ENCODE measurements at places on chromosomes 5 and 9. TPM values are rescaled to one million over a fixed set of nuclear protein-coding genes. Genes with fewer than 3 reads are reported as not detected.
A peak's percentile ranks its signal among the peaks of the same experiment; 100 is the strongest.

DNA sequence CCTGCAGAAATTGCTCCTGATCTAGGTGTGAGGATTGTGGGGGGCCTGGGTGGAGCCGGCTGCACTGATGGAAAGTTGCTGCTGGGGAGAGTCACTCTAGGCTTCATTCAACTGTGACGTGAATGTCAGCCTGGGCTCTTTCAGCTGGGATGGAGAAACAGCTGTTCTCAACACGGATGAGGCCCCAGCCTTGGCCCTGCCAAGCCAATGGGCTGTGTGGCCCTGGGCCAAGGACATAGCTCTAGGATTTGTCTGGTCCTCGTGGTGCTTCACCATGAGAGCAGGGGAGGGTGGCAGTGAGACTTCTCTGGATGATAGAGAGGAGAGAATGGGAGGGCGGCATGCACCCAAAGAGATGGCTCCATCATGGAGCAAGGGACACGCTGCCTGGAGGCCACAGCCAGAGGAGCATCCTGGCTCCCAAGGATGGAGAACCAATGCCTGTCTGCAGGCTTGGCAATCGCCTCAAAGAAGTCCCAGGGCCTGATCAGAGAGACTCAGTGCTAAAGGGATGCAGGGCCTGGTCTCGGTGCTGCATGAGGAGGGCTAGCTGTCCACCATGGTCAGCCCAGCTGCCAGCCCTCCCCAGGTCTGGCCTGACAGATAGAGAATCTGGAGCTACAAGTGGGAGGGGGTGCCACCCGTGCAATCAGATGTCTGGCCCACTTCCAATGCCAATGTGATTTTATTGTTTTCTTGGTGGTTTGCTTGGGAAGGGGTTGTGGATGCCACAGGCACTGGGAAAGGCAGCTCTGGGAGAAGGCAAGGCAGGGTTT is 141.0 kb downstream of the GADD45G start:
- no peak for DNase-seq

DNA sequence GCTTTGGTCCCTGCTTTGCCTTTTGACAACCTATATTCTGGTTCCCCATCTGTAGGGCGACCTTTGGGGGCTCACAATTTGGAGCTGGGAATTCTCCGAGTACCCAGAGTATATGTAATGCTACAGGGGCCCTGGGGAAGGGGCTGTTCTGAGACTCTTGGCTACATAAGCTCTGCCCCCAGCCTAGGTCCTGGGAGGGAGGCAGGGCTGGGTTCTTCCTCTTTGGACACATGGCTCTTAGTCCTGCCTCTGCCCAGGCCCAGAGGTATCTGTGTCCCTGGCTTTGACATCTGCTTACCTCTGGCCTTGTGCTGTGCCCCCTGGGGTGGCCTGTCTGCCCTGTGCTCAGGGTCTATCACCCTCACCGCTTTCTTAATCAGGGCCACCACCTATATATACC is 181.6 kb downstream of the CACNA1B start:
- DNase-seq = no peak

DNA sequence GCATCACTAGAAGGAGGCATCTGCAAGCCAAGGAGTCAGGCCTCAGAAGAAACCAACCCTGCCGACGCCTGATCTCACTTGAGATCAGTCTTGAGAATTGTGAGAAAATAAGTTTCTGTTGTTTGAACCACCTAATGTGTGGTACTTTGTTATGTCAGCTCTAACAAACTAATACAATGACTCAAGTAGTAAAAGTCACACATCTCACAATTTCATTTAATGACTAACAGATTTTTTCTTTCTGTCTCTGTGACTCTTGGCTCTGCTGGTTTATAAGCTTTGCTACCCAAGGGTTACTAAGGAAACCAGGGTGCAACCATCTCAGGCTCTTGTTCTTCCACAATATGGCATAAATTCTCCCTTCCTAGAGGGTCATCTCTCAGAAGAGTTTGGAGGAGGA is 315.8 kb upstream of the GRAMD2B start:
- no peak for DNase-seq

DNA sequence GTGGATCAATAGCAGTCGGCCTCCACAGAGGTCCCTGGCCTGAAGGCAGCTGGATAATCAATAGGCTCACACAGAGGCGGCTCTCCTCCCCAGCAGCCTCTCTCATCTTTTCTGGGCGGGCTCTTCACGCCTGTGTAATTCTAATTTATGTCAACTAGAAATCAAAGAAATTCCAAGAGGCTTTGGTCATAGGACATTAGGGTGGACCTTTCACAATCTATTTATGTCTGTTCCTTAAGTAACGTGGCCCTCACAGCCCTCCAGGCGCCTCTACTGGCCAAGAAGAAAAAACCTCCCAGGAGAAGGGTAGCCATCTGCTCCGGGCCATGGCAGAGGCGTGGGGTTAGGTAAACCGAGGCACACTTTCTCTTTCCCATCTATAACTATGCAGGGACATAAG is 205.1 kb upstream of the EFNA5 start:
- DNase-seq = peak; percentile 28

Gene PCDHA4
- polyA plus RNA-seq = 0.46 TPM

DNA sequence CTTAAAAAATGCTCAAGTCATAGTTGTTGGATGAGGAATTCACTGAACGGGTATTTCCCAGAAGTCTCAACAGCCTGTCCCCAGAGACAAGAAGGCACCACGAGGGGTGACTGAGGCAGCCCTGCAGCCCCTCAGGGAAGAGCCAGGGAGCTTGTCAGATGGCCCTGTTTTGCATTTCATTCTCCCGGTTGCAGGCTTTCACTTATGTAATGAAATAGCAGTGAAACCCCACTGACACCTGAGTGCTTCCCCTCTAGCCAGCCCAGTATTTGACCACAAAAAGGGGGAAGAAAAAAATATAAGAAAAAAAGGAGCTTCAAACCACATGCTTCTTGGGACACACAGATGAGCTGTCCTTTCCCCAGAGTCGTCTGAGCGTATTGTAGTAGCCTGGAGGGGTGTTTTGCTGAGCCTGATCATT is 75.3 kb upstream of the IL12B start:
- DNase-seq = no peak

DNA sequence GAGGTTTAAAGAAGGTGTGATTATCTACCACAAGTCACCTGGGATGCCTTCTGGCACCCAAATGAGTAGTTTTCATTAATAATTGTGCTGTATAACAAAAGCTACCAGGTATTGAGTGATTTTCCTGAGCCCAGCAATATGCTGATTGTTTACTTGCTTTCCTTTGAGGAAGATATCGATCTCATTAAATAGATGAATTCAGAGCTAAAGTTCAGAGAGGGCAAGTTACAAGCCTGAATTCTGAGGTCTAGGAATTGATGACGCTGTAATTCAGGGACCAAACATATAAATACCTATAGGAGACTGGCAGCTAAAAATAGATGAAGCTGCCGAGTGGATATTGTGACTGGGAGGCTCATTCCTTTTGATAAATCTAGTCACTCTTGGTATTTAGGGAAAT is 1.1 kb downstream of the ERCC6L2 start:
- DNase-seq = no peak

DNA sequence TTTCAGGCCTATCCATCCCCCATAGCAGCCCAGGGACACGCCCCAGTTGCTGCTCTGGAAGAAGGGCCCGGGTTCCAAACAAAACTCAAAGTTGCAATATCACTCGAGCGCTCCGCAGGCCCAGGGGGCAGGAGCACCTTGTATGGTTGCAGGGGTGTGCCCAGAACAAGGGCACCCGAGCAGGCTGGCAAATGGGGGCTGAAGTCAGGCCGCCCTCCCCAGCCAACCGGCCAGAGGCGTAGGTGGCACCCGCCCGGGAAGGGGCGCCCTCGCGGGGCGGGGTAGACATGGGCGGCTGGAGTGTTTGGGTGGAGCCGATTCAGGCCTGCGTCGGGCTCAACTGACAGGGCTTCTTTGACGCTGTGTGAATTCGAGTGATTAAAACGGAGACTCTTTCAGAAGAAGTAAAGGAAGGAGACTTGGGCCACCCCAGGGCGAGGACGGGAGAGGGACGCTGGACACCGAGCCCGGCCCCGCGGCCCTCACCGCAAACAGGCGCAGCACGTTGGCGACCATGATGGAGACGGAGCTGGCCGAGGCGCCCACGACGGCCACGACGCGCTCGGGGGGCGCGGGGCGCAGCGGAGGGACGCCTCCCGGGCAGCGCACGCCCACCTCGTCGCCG is 1.1 kb downstream of the GRM6 start:
- DNase-seq = no peak

- DNase-seq = no peak
Observed at GRCh38 chr5:176597417-176598389, 12.3 kb downstream of the GPRIN1 start.

Gene RNF14
- polyA plus RNA-seq = 43.5 TPM

GRCh38 chr9:104069288-104069687 is 24.8 kb upstream of the SMC2 start:
- DNase-seq = no peak

- DNase-seq = no peak
Observed at GRCh38 chr5:51829230-51829629, 446.0 kb downstream of the ISL1 start.

DNA sequence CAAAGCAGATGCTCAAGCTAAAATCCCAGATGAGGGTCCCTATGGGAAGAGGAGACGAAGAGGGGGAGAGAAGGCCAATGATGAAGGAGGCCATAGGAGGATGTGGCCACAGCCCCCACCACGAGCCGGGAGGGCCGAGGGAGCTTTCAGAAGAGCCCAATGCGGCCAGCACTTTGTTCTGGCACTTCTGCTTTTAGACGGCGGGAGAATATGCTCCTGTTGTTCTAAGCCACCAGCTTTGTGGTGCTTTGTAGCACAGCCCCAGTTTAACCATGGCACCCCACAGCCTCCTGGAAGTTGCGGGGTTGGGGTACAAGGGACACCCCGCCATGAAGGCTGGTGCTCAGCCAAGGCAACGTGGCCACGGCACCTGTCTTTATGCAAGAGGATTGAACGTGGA is 33.4 kb downstream of the LPCAT1 start:
- DNase-seq = no peak

GRCh38 chr5:54491326-54491725 is 26.2 kb upstream of the SNX18 start:
- DNase-seq = no peak

Gene CBY3
- polyA plus RNA-seq = 0.28 TPM

Gene ESM1
- 3.9 TPM for polyA plus RNA-seq

Gene C9orf50
- 0.34 TPM for polyA plus RNA-seq

DNA sequence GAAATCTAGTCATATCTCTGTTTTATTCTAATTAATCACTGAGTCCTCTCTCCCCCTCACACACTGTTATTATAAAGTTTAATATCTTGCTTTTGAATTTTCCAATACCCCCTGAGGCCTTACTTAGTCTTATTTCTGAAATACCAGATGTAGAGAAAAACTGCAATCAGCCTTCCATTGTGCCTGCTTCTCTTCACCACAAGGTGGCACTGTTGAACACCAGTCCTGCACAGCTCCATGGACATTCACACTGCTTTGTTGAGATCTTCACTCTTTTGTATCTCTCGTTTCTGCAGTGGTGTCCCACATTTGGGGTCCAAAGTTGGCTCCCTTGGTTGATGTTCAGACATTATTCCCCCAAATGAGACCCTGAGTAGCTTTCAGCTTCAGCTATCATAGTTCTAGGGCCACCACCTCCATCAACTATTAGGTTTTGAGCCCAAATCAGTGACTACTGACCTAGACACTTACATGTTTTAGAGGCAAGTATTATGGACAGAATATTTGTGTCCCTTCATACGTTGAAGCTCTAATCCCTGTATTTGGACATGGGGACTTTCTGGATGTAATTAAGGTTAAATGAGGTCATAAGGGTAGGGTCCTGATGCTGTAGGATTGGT is 24.3 kb downstream of the BOD1 start:
- DNase-seq = no peak

DNA sequence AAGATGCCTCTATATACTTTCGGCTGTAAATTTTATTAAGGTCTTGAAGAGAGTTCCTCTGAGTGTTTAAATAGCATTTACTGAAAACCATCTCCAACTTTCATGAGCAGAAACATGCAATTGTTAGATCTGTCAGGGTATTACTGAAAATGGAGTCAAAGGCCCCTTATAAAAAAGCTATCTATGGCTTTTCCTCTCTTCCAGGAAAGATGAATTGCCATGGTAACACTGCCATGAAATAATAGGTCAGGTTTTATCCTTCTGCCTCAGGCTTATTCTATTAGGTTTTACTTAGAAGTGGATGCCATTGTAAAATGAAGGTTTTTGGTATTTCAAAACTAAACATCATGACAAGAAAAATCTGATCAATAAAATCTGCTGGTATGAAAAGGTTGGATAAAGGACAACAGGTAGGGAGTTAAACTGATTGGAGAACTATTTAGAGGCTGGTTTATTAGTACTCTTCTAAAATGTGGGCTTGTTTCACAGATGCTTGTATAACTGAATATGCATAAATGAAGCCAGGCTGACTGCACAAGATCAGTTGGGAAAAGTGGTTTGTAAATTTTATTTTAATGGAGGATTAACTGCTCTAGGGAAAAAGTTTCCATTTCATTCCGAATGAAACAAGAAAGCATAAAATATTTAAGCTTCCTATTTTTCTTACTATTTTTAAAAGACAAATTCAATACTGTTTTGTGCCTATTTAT is 135.5 kb downstream of the RAB3C start:
- no peak for DNase-seq

- no peak for DNase-seq
Observed at GRCh38 chr5:17604951-17605350, 968 bp downstream of the TAF11L11 start.

- DNase-seq = no peak
Observed at GRCh38 chr9:88980740-88981203, 10.5 kb upstream of the S1PR3 start.

DNA sequence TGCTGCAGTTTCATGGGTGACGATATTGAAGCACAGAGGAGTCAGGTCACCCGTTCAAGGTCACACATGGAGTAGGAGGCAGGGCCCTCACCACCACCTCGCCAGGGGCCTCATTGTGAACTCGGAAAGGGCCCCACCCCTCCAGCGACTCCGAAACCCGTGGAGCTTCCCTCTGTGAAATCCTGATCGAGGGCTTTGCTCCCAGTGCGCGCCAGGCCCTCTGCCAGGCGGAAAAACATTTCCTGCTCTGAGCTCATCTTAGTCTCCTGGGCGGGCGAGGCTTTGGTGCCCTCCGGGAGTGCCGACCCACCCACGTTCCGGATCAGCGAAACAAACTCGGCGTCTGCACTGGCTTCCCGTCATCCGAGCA is 75.0 kb upstream of the FCN1 start:
- DNase-seq = no peak

DNA sequence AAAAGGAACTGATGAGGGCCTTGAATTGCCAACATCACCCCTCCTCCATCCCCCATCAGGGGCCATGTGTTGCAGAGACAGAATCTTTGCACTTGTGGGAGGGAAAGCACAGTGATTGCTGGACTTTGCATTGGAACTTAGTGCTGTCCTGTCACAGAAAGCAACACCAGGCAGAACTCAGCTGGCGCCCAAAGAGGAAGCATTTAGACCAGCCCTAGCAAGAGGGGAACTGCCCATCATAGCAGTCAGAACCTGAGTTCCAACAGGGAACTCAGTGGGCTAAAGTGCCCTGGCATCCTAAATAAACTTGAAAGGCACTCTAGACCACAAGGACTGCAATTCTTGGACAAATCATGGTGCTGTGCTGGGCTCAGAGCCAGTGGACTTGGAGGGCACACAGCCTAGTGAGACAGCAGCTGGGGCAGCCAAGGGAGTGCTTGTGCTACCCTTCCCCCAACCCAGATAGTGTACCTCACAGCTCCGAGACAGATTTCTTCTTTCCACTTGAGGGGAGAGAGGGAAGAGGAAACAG is 128.1 kb downstream of the ACTL7B start:
- peak; percentile 24 for DNase-seq
